HEK293T (cell line): ENCODE measurements at places on chromosomes 5 and 9.
A peak's percentile ranks its signal among the peaks of the same experiment; 100 is the strongest.

GRCh38 chr5:167822241-167822640 lies 469.2 kb upstream of the WWC1 start:
- DNase-seq: no peak

DNA sequence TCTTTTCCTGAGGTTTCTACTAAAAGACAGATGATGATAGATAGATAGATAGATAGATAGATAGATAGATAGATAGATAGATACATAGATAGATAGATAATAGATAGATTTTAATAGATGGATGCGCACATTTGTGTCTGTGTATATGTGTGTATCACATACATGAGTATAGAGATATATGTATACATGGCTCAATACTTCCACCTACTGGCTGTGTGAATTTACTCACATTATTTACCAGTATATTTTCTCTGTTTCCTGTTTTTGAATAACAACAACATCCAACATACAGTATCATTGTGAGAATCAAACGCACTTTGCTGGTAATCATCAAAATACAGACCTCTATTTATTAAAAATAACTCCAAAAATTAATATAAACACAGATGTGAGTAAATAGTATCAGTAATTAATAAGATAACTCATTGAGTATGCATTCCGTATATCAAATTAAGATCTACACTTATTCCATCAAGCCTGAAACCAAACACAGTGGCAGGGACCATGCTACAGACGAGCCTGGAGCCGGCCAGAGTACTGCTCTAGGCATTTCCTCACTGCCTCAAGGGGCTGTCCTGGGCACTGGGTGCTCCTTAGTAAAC lies 338.0 kb downstream of the SEMA5A start:
- no peak for DNase-seq

- no peak for DNase-seq
These were observed 101.4 kb downstream of the PPARGC1B start for GRCh38 chr5:149831492-149831891.

DNA sequence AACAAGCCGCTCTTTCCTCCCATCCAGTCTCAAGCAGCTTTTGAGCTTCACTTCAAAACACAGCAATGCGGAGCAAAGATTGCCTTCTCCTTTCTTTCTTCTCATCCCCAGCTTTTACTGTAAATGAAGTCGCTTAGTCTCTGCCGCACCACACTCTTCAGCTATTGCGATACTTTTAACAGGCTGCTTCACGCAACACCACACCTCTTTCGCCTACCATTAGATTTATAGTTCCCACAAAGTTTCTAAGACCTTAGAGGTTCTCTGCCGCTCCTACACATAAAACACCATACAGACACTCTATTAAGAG lies 711 bp downstream of the PGGT1B start:
- peak; percentile 11 for DNase-seq

DNA sequence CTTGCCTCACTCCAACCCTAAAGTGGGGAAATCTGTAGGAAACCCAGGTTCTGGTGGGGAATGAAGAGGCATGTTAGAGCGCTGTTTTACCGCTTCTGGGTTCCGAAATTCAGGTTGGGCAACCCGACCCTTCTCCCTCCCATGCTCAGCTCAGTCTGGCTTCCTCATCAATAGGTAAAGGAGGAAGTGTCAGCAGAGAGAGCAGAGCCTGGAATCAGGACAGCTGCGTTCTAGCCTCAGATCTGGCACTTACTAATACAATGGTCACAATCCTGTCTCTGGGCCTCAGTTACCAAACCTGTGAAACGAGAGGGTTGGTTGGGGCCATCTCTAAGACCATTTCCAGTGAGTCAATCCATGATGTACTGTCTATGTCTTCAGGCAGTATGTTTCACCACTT lies 16.2 kb upstream of the TNIP1 start:
- no peak for DNase-seq

DNA sequence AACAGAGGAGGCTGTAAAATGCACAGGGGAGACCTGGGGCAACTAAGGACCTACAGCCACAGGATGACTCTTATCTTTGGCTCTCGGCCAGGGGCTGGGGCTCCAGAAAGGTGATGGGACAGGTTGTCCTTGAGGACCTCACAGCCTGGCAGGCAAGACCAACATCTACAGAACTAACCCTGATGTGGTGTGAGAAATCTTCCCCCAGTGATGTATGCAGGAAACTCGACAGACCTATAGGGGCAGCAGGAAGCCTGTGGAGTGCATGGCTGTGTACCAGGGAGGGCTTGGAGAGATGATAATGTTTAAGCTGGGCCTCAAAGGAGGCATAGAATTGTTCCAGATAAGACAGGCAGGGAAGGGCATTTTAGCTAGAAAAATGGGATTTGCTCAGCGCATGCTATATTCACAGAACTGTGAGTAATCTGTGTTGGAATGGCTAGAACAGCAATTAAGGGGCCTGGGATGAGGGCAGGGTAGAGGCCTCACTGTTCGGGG lies 68.5 kb upstream of the SLC25A51 start:
- no peak for DNase-seq

DNA sequence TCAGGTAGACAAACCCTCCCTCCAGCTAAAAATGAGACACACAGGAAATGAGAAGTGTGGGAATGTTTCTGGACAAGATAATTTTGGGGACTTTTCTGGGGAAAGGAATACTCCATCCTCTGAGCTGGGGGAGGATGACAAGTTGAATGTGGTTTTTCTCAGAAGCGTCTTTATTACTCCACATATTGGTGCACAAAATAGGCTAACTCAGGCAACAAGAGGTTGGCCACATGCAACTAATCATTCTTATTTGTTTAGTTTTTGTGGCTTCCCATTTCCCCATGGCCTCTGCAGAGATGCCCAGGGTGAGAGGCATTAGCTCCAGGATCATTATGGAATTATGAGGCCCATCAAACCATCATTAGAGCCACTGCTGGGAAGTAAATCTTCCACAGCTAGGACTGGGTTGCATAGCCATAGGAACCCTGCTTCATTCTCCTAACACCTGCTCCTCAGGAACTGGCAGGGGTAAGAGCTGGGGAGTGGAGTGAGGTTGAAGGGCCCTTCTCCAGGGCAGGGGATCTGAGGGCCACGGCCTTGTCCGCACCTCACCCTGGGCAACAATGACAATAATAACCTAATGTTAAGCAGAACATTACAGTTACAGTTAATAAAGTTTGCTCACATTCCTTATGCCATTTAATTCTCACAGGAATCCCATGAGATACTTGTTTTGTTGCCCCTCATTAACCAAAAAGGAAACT lies 9.3 kb upstream of the SIL1 start:
- DNase-seq: no peak

DNA sequence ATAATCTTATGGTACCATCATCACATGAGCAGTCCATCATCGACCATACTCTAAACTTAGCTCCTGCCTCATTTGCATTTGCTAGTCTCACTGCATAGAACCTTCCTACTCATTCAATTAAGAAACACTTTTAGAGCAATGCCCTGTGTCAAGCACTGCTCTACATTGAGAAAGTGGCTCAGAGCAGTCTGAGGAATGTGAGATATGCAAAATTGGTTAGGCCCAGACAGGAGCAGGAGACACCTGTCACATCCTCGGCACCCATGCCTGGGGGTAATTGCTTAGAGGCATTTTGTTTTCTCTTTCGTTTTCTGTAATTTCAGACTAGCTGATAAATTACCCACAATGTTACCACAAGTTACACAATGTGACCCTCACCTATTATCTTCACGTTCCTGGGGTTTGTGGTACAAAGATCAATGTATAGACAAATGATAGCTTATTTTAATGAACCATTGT lies 4.9 kb upstream of the RARS1 start:
- no peak for DNase-seq

- no peak for DNase-seq
These were observed 107.9 kb upstream of the LMX1B start for GRCh38 chr9:126505697-126506346.

- DNase-seq: no peak
These were observed 992 bp downstream of the SH2D3C start for GRCh38 chr9:127777368-127777980.

DNA sequence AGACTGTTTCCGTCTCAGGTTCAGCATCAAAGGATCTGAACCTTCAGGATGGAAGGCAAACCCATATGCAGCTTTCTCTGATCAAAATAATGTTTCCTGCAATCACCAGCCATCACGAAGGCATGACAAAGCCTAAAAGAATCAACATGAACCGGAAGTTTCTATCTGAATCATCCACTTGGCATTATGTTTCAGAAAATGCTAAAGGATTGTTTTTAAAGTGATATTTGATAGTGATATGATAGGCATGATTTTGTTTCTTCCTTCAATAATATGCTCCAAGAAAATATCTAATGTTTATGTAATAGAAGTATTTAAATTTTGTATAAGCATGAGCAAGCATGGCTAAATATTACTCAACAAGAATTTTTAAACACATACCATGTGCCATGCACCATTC lies 219.6 kb downstream of the PLK2 start:
- DNase-seq: no peak

DNA sequence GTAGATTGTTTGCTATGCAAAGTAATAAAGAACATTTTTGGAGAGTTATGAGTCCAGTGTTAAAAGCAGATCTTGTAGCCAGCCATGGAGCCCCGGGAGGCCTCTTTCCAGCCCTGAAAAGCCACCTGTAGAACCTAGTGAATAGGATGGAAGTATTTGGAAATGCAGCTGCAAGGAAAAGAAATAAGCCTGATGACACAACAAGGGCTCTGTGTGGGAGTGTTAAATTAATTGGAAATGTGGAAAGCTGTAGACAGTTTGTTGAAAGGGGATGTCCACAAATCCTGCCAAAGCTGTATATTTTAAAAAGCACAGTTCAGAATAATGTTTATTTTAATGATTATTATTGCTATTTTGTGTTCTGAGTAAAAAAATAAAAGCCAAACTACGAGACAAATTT lies 152.5 kb upstream of the GHR start:
- DNase-seq: no peak

- DNase-seq: no peak
These were observed 41.2 kb upstream of the ZNF300 start for GRCh38 chr5:150945947-150946346.

GRCh38 chr9:134800791-134801339 lies 79.7 kb upstream of the FCN2 start:
- DNase-seq: no peak

DNA sequence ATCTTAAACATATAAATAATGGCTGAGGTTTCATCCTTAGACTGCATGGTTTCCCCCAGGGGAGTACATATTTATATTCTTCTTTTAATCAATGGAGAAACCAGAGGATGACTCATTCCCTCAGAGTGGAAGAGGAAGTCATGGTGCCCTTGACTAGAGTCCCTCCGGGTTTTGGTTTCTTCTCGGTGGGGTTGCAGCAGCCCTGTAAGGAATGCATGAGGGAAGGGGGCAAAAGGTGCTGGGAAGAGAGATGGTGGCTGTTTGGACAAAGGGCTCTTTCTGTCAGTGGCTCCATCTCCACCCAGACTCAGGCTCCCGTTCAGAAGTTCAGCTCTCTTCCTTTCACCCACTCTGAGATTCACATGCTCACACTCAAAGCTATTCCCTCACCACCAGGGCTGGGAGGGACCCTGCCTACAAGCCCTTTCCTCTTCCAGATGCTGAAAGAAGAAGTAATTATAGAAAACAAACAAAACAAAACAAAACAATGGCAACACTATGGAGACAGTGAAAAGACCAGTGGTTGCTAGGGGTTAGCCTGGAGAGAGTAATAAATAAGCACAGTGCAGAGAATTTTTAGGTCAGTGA lies 129.8 kb upstream of the IL12B start:
- DNase-seq: no peak

DNA sequence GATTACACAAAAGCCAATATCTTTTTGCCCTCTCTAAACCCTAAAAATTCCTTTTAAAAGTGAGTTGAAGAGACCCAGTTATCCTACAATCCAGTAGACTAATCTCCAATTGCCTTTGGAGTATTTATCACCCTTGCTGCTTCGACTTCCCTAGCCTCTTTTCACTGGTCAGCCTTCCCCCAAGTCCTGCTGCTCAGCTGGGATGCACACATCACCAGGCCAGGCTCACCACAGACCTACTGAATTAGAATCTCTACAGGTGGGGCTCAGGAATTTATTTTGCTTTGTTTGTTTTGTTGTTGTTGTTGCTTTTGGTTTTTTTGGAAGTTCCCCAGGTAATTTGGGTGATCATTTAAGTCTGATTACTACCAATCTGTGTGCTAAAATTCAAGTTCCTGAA lies 11.6 kb upstream of the FOXD1 start:
- no peak for DNase-seq

- DNase-seq: no peak
These were observed 47.5 kb upstream of the FAT2 start for GRCh38 chr5:151638619-151639018.

GRCh38 chr5:170508660-170509347 lies 5.0 kb downstream of the KCNIP1 start:
- no peak for DNase-seq

GRCh38 chr9:36632892-36633291 lies 60.2 kb downstream of the MELK start:
- peak; percentile 16 for DNase-seq

DNA sequence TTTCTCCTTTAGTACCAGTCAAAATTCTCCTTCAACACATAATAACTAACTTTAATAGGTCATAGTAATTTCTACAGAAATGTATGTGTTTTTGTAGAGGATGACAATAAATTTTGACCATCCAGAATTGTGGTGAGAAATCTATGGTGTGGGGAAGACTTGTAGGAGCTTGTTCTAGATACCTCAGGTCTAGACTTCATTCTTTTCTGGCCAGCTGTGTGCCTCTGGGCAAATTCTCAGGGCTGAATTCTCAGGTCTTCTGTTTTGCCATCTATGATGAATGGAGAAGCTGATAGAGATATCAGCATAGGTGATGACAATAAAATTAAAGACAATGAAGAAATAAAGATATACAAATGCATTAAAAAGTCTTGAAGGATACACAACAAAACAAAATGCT lies 298.6 kb upstream of the MEF2C start:
- DNase-seq: no peak

GRCh38 chr5:44446399-44446798 lies 57.2 kb upstream of the FGF10 start:
- DNase-seq: no peak

DNA sequence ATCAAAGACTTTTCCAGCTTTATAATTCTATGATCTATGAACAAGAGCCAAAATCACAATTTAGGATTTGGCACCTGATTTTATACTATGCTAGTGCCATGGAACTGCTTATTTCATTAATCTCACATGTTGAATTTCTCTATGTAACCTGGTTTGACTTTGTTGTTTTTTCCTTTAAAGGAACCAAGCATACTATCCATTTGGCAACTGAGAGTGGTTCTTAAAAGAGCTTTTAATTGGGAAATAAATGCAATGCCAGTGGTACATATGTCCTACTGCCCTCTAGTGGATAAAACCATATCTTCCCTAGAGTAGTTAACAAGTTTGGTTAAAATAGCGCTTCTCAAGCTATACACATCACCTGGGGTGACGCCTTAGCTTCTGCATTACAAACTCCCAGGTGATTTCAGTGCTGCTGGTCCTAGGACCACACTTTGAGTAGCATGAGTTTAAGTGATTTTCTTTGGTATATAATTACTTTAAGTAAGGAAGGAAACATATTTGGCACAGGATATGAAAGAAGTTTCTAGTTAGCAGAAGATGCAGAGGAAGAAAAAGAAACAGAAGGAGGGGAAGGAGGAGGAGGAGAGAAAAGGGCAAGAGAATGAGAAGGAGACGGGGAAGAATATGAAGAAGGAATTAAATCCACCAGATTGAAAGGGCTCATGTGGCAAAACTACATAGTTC lies 56.8 kb downstream of the FGF10 start:
- peak; percentile 10 for DNase-seq

- no peak for DNase-seq
These were observed 14.6 kb upstream of the STRBP start for GRCh38 chr9:123283048-123283408.
